Stimulated activated CD4-positive, alpha-beta T cell treated with anti-CD3 and anti-CD28 coated beads, Interleukin-4, amount 100 ng/mL, for 4 hours (primary cell): ENCODE measurements at places on chromosomes 6 and 20.

DNA sequence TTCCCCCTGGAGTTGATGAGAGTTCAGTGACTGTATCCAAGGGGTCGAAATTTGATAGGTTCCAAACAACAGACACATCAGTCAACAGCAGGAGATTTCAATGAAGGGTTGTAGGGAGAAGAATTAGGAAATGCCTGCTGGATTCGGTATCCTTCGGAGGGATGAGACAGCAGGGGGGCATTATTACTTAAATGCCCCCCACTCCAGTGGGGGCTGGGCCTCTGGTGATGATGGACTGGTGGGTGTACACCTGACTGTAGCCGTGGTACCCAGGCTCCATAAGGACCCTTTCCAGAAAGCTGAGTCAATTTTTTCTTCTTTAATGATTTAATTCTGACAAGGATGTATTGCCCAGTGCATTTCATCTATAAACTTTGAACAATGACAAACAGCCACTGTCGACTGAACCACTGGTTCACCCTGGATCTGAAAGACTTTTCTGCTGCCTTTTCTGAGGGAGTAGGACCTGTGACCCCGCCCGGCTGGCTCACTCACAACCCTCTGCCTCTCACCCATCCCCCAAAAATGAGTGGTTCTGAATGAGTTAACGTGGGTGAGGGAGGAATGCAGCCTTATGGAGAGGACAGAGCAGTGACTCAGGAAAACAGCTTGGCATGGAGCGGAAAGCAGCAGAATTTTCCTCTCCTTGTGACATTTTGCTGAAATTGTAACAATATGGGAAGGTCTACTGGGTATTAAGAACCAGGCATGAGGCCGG is 41.0 kb downstream of the ZMYND8 start:
- DNase-seq = no peak

- no peak for DNase-seq
Measured at GRCh38 chr6:105324386-105324950, 78.4 kb downstream of the PREP start.

DNA sequence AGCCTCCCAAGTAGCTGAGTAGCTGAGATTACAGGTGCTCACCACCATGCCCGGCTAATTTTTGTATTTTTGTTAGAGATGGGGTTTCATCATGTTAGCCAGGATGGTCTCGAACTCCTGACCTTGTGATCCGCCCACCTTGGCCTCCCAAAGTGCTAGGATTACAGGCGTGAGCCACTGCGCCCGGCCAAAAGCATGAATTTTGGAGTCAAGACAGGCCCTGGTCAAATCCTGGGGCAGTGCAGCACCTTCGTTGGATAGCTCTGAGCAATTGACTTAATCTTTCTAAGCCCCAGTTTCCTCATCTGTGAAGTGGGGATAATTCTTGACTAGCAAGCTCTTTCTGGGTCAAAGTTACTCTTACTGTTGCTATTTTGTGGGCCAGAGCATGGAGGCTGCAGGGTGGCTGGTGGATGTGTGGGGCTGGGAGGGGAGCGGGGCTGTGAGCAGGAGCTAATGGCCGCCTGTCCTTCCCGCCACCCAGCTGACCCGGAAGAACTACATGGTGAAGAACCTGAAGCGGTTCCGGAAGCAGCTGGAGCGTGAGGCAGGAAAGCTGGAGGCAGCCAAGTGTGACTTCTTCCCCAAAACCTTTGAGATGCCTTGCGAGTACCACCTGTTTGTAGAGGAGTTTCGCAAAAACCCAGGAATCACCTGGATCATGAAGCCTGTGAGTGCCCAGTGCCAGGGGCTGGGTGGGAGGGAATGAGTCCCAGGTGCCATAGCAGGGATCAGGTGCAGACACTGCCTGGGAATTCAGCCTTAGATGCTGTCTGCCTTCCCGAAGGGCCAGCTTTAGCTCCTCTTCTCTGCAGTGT is 39.0 kb downstream of the TTLL9 start:
- no peak for DNase-seq

DNA sequence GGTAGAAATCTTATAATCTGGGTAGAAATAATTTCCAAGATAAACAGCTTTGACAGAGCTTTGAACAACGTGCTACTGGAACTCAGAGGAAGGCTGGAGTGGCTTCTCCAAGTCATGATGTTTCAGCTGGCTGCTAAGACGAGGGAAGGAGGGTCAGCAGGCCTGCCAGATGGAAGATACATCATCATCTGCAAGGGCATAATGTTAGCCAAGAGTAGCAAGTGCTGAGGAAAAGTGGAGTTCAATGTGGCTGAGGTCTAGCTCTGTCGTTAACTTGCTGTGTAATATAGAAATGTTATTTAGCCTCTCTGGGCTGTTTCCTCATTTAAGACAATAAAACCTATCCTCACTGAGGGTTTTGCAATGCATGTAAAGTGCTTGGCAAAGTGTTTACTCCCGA is 35.1 kb downstream of the RGS17 start:
- no peak for DNase-seq

DNA sequence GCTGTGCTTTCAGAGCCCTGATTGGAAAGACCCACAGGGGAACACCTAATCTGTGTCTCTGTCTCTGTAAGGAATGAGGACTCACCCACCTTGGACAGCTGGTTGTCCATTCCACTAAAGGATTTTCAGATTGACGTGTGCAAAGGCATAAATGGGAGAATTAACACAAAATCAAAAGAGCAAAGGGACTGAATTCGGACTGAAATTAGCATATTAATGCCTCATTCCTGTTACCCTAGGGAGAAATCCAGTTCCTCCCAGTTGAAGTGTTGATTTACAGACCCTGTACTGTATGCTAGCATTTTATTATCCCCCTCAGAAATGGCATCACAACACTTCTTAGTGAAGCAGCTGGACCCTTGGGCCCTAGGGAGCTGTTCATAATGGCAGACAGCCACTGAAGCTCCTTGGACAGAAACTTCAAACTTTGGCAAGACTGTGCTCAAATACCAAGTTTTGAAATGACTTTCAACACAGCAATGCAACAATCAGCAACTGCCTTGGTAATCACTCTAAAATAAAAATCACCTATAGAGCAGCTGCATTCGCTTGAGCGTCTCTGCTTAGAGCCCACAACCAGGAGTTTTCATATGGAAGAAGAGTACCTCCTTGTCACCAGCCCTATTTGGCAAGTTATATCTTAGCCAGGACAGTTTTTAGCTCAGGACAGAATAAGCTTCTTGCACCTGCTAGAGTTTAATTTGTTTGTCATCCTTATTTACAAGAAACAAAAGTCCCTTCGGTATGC is 118.1 kb downstream of the TRDN start:
- DNase-seq = no peak
